ENCODE measurements at places on chromosomes 4 and X. TPM values are rescaled to one million over a fixed set of nuclear protein-coding genes. Genes with fewer than 3 reads are reported as not detected.

DNA sequence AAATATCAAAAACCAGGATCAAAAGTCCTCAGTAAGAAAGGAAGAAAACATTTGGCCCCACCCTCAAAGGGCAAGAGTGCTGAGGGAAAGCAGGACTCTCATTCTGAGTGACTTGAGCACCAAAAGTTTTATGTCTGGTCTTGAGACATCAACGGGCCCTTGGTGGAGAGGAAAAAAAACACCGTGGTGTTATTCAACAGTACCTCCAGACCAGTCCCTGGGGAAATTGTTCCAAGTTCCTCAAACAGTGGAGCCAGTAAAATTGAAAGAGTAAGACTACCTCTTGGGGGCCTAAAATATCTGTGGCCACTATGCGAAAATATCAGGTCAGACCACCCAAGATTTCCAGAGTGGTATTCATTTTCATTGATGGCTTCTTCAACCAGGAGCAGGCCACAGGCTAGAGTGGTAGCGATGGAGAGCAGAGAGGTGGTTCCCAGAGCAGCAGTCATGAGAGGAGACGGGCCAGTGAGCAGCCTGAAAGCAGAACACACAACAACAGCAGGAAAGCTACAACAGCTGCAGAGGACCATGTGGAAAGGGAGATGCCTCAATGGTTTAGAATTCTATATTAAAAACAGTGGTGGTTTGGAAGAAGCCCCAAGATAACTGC, 63.7 kb upstream of the RPL34 start:
- peaks cover 7% of the 10 kb centered on the region for H3K4me1 ChIP-seq
- H3K27ac ChIP-seq = no peak overlapping the region
- no peak overlapping the region for H3K4me3 ChIP-seq
- no peaks in the 10 kb centered on the region for H3K36me3 ChIP-seq
- peaks cover 9% of the 10 kb centered on the region for H3K27me3 ChIP-seq

GRCh38 chr4:72568959-72569718, at the start of gene ADAMTS3:
Gene ADAMTS3, minus strand, starts transcription at chr4:72569221. Its CDS starts 459 bp downstream, at chr4:72568762.
- peak within 1 kb of the TSS; percentile 93 for H3K4me3 ChIP-seq
- peaks cover 16% of the 10 kb centered on the region for H3K27me3 ChIP-seq
- H3K36me3 ChIP-seq = no peaks in the 10 kb centered on the region
- peaks cover 14% of the 10 kb centered on the region for H3K4me1 ChIP-seq

DNA sequence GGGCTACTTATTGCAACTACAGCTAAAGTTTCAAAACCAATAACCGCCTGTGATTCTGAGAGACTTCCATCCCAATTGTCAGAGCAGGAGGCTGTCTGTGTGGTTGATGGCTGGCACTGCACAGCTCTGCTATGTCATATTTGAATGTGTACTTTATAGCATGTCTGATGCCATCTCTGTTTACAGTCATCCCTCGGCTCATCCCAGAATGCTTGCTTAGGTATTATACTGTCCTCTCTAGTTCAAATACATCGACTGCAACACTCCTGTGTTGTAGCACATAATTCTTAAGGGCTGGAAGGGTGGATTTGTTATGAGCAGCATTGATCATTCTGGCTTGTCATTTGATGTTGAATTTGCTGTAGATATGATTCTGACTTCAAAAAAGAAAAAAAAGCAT, 1617.5 kb upstream of the TENM3 start:
- no peaks in the 10 kb centered on the region for H3K4me1 ChIP-seq
- H3K27ac ChIP-seq = no peak overlapping the region
- DNase-seq = no peak
- no peaks in the 10 kb centered on the region for H3K27me3 ChIP-seq
- H3K36me3 ChIP-seq = no peaks in the 10 kb centered on the region
- H3K4me3 ChIP-seq = no peak overlapping the region

Gene LIMCH1
- 12.7 TPM for total RNA-seq

DNA sequence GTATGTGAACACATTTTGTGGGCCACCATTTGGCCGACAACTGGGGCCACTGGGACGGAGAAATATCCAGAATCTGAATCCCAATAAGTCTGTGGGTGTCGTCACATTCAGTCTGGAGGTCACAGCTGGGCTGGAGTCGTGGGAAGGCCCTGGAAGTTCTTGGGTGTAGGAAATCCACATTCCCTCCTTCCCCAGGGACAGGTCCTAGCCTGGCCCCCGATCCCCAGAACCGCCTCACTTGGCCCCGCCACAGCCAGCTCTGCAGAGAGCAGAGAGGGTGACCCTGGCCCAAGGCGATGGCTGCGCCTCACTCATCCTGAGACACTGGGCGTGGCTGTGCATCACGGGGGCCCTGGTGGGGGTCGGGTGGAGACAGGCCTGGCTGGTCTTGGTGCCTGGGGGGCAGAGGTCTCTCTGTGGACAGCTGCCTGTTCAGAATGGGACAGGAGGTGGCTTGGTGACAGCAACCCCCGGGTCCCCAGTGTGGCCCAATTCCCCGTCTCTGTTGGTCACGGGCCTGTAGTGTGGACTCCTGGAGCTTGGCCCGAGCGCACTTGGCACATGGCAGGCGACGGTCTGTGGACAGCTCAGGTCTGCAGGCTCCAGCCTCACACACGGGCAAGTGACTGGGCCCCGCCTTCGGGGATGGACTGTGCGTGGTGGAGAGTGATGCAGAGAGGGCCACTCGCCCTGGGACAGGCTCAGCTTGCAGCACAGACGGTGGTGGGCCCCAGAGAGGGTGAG, 16.4 kb downstream of the DOK7 start:
- no peak overlapping the region for H3K4me3 ChIP-seq
- H3K27ac ChIP-seq = no peak overlapping the region
- no peaks in the 10 kb centered on the region for H3K36me3 ChIP-seq

DNA sequence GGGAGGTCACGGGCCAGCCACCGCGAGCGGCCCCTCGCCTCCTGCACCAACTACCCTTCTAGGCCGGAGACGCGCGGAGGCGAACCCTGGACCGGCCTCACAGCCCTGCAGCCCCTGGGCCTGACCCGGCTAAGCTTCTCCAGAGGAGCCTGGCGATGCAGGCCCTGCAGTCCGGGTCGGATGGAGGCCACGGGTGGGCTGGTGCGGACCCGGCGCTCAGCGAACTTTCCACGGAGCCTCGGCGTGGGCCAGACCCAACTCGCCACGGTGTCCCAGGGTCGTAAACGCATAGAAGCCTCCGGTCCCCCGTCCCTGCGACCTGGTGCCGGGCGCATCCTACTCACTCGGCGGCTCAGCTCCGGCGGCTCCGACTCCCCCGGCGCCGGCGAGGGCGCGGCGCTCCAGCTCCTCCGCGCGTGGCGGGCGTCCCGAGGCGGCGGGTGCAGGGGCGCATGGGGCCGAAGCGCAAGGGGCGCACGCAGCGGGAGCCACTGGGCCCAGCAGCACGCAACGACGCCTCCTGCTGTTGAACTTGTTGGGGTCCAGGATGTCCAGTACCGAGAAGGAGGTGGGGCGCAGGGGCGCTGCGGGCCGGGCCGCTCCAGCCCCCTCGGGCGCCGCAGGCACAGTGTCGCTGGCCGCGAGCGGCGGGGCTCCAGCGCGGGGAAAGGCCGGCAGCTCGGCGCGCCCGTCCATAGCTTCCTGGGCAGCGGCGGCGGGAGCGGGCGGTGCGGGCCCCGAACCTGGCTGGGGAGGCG, 427 bp downstream of the NKX1-1 start:
- peaks cover 4% of the 10 kb centered on the region for H3K36me3 ChIP-seq
- DNase-seq = no peak
- H3K4me3 ChIP-seq = no peak overlapping the region
- H3K27me3 ChIP-seq = peaks cover 34% of the 10 kb centered on the region

GRCh38 chr4:3660086-3660927, 105.9 kb upstream of the ADRA2C start:
- H3K27me3 ChIP-seq = peaks cover 49% of the 10 kb centered on the region
- DNase-seq = no peak
- no peak overlapping the region for H3K27ac ChIP-seq
- no peak overlapping the region for H3K4me3 ChIP-seq

DNA sequence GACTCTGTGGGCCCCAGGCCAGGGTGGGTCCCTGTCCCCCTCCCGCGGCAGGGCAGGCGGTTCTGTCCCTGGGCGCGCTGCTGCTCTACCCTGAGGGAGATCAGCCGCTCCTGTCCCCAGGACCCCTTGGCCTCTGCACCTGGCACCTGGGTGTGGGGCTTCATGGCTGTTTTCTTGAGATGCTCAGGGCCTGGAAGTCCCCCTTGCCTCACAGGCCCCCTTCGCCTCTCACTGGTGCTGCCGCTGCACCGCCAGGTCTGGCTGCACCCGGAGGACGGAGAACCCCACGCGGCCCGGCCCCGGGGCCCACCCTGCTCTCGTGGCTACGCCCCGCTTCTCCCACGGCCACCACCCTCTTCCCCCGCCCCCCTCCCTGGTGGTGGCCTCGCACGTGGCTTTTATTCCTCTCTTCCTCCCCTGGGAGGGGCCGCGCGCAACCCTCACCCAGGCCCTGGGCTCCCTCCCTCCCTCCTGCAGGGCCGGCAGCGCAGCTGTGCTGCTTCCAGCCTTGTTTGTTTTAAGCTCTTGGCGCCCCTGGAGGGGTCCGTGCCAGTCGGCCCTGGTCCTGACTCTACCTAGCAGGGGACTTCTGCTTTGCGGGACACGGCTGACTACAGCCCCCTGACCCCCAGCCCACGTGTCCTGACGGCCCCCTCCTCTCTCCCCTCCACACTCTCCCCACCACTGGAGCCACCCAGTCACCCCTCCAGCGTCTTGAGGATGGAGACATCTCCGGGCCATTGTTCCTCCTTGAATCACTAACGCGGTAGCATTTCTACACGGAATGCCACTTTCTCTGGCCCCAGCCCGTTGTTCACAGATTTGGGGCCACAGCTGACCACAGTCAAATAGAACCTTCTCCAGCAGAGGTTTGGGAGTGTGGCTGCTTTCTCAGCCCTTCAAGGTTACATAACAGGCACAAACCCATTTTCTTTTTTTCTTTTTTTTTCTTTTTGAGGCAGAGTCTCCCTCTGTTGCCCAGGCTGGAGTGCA, 20.6 kb upstream of the CLDN24 start:
- no peak for DNase-seq
- no peak overlapping the region for H3K27ac ChIP-seq
- H3K27me3 ChIP-seq = peaks cover 7% of the 10 kb centered on the region
- H3K4me3 ChIP-seq = no peak overlapping the region

Gene TSPAN7
- total RNA-seq = 21.8 TPM

DNA sequence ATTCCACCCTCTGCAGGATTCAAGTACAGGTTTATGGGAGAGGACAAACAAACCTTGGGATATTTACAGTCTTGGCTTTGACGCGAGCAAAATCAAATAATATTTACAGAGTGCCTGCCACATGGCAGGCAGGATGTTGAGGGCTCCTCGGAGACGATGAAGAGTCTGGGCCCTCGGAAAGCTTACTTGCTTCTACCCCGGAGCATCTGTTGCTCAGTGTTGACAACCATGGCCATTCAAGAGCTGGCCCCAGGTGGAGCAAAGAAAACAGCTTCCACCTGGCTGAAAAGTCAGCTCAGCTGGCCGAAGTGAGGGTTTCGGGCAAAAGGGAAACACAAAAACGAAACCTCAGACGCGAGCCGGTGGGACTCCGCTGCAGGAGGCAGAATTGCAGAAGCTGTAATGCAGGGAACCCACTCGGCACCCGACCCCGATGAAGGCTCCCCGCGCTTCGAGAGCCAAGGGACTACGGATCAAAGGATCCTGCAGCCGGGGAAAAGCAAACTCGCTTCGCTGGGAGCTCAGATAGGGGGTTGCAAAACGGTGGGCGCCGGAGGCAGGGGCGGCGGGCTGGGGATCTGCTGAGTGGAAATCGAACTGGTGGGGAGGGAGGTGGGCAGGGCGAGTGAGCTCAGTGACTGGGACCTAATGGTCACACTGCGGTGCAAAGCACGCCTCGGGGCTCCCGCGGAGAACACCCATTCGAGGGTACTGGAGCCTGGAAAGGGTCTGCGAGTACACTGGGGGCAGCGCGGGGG, 805 bp downstream of the ATP8A1 start:
- peak overlapping the region; percentile 86 for H3K27ac ChIP-seq
- H3K4me1 ChIP-seq = peaks cover 20% of the 10 kb centered on the region
- peak; percentile 38 for DNase-seq
- peak overlapping the region; percentile 88 for H3K4me3 ChIP-seq
- peaks cover 22% of the 10 kb centered on the region for H3K27me3 ChIP-seq

Gene SH3D19
- total RNA-seq = 38.4 TPM

DNA sequence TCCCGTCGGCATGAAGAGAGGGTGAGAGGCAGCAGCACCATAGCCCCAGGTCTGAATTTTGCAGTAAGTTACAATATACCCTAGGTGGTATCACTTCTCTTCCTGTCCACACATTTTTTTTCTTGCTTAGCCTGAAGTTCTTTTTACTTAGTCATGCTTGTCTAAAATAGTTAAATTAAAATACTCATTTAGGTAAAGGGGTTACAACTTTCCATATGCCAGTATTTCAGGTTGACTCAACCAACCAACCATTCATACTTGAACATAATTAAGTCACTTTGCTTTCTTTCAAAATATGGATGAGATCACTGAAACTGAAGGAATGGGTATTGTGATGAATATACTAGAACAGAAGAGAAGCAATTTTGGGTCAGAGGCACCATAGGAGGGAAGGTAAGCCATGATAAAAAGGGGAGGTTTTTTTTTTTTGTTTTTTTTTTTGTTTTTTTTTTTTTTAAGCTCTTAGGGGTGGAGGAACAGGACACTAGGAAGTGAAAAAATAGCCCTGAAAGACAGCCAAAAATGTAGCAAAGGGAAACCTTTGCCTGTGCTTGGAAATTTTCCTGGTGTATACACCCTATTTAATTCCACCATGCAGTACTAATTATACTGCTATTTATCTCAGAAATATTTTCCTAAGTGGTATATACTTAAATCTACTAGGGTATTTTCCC, 41.8 kb downstream of the RPS6KA3 start:
- no peak for DNase-seq
- peaks cover 1% of the 10 kb centered on the region for H3K4me1 ChIP-seq
- peaks cover 6% of the 10 kb centered on the region for H3K36me3 ChIP-seq
- no peak overlapping the region for H3K4me3 ChIP-seq
- H3K27ac ChIP-seq = no peak overlapping the region
- H3K27me3 ChIP-seq = no peaks in the 10 kb centered on the region

- no peak for DNase-seq
- no peaks in the 10 kb centered on the region for H3K27me3 ChIP-seq
- H3K27ac ChIP-seq = no peak overlapping the region
- H3K4me1 ChIP-seq = peaks cover 7% of the 10 kb centered on the region
Observed at GRCh38 chr4:182339221-182339641, 96.0 kb downstream of the TENM3 start.

Gene MAGEA1
- not detected for total RNA-seq

Gene UGT2B17
- not detected for total RNA-seq

DNA sequence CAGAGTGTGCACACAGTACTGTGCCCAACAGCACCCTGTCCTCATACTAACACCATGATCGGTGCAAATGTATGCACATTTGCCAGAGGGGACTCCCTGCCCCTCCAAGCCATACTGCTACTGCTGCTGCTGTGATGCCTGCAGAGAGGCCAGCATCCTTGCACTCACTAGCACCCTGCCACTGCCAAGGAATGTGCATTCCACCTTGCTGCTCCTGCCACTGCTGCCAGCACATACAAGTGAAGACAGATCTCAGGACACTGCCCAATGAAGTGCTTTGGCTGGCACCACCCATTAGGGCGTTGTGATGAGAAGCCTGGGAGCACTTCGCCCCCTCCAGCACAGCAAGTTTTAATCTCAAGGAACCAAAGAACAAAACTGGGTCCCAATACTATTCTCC, 146.3 kb upstream of the DMD start:
- H3K27me3 ChIP-seq = no peaks in the 10 kb centered on the region
- no peak overlapping the region for H3K4me3 ChIP-seq
- no peak for DNase-seq
- peaks cover 1% of the 10 kb centered on the region for H3K36me3 ChIP-seq

Gene RXFP1
- not detected for total RNA-seq

GRCh38 chrX:148380650-148381561, 119.5 kb upstream of the AFF2 start:
- H3K27me3 ChIP-seq = no peaks in the 10 kb centered on the region
- H3K4me1 ChIP-seq = no peaks in the 10 kb centered on the region
- no peaks in the 10 kb centered on the region for H3K36me3 ChIP-seq

All from progenitor cell of endocrine pancreas (in vitro differentiated cells).